ENCODE measurements at places on chromosomes 3 and 15.

GRCh38 chr15:68494573-68495110 lies 62.7 kb upstream of the ITGA11 start:
- no peak for DNase-seq

GRCh38 chr15:51833772-51834171 lies 4.3 kb downstream of the TMOD3 start:
- DNase-seq: no peak

- DNase-seq: no peak
Observed at GRCh38 chr3:63251499-63251898, 26.6 kb upstream of the SYNPR start.

GRCh38 chr15:51327081-51327480 lies 11.3 kb downstream of the CYP19A1 start:
- DNase-seq: no peak

GRCh38 chr3:18426597-18427193 lies 1.6 kb upstream of the SATB1 start:
- no peak for DNase-seq

GRCh38 chr15:81195339-81195864 lies 1.3 kb upstream of the IL16 start:
- DNase-seq: no peak

GRCh38 chr15:80447077-80447476 lies 42.9 kb downstream of the ARNT2 start:
- no peak for DNase-seq

DNA sequence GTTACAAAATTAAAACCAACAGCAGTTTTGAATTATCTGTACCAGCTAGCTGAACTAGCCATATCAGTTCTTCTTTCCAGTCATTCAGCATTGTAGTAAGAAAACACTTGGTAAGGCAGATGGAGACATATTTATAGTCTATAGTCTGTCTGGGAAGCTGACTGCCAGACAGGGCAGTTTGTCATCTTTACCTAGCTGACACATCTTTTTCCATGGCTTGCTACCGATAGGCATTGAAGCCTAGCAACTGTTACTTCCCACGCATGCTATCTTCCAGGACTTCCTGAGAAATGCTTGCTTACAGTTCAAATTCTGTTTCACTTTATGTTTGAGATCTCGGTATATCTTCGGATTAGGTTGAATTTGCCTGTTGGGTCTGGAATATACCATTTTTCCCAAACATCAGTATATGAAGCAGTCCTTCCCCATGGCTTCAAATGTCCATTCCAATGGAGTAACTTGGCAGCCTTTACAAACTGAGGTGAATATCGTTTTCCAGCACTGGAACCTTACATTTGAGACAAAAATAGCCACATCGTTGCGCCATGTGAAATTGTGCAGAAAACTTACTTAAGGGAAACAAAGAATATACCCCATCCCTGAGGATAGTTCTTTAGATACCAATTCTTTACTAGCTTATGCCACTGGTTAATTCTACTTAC lies 8.8 kb downstream of the GNL3 start:
- DNase-seq: no peak

DNA sequence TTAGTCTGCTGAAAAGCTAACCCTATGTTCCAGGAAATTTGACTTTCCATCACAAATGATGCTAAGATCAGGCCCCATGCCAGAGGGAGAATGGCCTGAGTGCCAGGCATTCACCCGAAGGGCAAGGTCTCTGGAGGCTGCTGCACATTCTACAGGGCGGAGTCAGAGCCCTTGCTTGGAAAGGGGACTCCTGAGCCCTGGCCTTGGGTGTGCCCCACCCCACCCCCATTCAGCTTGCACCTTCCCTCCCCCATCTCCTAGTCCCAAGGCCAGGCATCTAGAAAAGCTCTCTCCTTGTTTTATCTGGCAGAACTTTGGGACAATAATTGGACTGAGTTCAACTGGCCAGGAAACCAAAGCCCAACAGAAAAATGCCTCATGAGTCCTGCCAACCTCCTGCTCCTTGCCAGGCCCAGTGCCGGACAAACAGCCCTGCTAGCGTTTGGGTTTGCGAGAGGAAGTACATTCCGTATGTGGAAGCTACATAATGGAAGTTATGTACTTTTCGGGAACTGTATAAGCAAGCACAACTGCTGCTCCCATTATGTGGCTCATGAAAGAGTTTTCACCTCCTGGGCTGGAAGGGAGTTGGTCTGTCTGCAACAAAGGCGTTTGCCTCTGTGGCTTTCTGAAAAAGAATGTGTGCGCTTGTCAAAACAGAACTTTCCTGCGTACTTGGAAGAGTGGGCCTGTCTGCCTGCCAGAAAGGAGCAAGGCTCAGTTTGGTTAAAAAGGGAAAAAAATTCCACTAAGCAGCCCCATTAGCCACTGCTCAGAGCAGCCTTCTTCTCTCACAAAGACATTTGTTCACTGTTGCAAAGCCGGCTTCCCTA lies 321.5 kb upstream of the CTNNB1 start:
- DNase-seq: peak; percentile 2

DNA sequence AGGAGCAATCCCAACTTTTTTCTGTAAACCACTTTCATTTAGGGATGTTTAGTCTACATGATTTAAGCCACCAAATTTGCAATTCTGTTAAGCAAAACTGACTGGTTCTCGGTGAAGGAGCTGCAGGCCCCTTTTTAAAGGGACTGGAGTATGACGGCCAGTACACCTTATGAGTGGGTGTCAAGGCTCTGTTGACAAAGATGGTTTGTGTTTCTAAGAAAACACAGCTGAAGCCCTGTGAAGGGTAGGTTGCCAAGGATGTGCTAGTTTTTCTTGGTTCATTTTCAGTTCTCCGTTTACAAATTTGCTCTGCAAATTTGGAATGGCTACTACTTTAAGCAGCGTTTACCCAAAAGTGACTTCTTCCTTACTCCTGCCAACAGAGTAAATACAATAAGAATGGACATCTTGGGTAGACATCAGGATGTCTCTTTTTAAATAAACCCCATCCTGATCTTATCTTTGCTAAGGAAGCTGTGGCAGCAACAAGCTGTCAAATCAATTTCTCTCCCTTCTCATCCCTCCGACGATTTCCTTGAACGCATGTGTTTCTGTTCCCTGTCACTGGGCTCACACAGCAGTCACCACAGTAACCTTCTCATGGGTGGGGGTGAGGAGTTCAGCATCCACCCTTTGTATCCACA lies 58.2 kb upstream of the CMTM8 start:
- no peak for DNase-seq

GRCh38 chr3:57068437-57069089 lies 8.1 kb downstream of the SPATA12 start:
- DNase-seq: no peak

- no peak for DNase-seq
Observed at GRCh38 chr15:89812011-89812846, 2.4 kb downstream of the ANPEP start.

DNA sequence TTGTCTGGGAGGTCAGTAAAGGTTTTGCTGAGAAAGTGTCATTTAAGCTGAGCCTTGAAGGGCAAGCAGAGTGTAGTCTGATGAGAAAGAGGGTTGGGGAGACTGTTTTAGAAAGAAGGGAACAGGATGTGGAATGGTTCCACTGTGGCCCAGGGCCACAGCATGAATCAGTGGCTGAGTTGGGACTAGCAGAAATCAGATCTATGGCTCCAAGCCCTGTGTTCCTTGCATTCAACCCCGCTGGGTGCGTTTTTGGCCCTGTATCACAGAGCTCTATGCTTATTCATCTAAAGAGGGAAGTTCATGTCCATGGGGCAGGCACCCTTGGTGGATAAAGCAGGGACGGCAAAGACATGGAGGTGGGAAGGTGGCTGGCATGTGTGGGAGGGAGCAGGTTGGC lies 151.3 kb downstream of the CACNA1D start:
- no peak for DNase-seq

GRCh38 chr3:189071446-189071845 lies 100.3 kb upstream of the TPRG1 start:
- DNase-seq: no peak

GRCh38 chr3:140753865-140754754 lies 76.2 kb downstream of the TRIM42 start:
- DNase-seq: no peak

GRCh38 chr3:187629711-187630110 lies 40.5 kb downstream of the SST start:
- no peak for DNase-seq

- DNase-seq: no peak
Observed at GRCh38 chr3:97360804-97361203, 403.8 kb upstream of the ARL6 start.

DNA sequence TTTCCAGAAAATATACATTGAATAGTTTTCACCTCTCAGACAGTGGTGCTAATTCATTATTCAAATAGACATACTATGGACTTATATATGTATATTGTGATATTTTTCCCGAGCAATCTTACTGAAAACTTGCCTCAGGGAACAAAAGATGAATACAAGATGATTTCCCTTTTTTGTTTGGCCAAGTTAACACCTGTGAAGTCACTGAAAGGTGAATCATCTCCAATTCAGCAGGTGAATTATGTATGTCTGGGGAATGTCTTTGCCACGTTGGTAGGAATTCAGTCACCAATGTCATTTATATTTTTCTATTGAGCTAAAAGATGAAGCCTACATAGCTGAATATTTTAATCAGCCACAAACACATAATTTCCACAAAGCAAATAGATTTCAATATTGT lies 88.2 kb downstream of the GPR156 start:
- no peak for DNase-seq

GRCh38 chr3:87621667-87622066 lies 345.3 kb upstream of the POU1F1 start:
- DNase-seq: no peak

- DNase-seq: no peak
Observed at GRCh38 chr15:56667517-56667916, 65.8 kb downstream of the ZNF280D start.

- no peak for DNase-seq
Observed at GRCh38 chr3:29153811-29154210, 127.1 kb upstream of the RBMS3 start.

GRCh38 chr3:140134231-140134965 lies 199.4 kb downstream of the CLSTN2 start:
- no peak for DNase-seq

GRCh38 chr3:114383875-114384557 lies 90.2 kb downstream of the TIGIT start:
- peak; percentile 45 for DNase-seq

DNA sequence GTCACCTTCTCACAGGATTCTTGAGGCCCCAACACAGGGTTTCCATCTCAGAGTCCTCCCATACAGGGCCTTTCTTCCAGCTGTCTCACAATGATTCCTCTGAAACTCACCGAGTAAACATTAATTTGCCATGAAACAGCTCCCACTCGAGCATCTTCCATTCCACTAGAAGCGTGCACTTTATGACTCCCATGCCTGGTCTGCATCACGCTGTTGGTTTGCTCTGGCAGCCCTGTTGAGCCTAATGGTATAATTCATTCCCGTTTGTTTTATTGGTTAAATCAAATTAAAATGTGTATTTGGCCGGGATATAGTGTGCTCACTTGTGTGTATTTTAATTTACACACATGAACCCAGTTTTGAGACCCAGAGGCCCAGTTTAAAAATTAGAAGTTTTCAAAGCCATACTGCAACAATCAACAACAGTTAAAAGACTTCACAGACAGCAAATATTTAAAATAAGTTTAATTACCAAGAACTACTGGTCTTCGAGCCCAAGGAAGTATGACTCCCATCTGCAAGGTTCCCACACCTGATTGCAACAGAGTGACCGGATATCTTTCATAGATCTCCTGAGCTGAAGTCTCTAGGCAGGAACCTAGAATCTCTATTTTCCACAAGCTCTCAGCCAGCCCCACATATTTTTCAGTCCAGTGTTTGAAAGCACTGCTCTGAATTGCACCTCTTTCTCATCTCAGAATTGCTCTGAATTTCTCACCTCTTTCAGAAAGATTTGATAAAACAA lies 42.3 kb upstream of the GYG1 start:
- no peak for DNase-seq

DNA sequence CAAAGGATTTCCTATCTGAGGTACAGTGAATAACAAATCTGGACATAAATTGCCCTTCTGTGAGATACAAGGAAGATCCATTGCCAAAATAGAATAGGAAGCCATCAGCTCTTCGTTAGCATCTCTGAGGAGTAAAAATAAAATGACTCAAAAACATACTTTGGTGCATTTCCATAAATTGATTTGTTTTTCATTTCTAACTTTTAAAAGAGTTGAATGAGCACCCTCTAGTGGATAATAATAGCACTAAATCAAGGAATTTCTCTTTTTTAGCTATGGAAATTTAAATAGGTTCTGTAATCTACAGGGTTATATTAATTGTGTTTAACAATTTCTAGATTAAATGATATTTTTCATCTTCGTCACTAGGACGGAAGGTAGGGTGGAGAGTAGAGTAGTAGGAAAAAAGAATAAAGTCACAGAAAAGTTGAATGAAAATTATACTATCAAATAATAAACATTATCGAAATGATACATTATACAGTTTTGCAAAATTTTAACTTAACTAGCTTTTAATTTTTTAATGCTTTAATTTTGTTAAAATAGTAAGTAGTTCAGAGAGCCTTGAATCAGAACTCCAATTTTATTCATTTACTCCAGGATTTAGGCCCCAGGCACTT lies 6.4 kb downstream of the NSUN3 start:
- no peak for DNase-seq

GRCh38 chr15:42373274-42373673 lies 14.0 kb downstream of the CAPN3 start:
- DNase-seq: no peak

GRCh38 chr3:177469216-177469615 lies 271.9 kb upstream of the TBL1XR1 start:
- no peak for DNase-seq

DNA sequence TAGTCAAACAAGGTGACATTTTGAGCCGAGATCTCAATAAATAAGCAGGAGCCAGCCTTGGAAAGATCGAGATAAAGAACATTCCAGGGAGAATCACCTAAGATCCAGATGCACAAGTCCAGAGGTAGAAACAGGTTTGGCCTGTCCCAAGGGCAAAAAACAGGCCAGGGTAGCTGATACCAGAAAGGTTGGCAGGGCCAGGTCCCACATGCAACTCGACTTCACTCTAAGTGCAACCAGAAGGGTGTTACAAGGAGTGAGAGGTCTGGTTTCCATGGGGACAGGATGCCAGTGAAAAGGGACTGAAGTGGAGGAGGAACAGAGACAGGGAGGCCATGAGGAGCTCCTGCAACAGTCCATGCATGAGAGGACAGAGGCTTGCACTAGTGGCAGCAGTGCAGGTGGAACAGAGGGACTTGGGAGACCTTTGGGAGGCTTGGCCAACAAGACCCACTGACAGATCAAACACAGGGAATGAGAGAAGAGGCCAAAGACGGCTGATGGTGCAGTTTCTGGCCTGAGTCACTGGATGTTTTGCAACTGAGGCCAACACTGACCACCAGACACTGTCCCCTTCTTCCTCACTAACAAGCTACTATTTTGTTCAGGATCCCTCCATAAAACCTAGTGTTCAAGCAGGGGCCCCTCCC lies 5.2 kb downstream of the TPRA1 start:
- no peak for DNase-seq

DNA sequence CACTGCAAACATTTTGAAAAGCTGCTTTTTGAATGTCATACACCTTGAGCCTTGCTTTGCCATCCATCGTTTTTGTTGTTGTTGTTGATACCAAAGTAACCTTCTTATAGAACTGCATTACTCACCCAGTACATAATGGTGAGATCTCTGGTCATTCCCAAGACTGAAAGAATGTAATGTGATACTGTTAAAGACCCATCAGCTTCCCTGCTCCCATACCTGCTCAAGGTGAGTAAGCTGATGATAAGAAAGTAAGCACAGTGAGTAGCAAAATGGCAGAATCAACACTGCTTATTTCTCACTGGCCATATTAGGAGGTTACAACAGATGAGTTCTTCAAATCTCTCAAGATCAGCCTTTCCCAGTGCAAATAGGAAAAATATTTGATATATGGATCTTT lies 89.8 kb downstream of the CADPS start:
- no peak for DNase-seq

Data from right renal pelvis (tissue), 4 donors.